ENCODE measurements at places on chromosomes 1 and 21.

- DNase-seq: no peak
These were observed 13.2 kb upstream of the GBP5 start for GRCh38 chr1:89285745-89286380.

DNA sequence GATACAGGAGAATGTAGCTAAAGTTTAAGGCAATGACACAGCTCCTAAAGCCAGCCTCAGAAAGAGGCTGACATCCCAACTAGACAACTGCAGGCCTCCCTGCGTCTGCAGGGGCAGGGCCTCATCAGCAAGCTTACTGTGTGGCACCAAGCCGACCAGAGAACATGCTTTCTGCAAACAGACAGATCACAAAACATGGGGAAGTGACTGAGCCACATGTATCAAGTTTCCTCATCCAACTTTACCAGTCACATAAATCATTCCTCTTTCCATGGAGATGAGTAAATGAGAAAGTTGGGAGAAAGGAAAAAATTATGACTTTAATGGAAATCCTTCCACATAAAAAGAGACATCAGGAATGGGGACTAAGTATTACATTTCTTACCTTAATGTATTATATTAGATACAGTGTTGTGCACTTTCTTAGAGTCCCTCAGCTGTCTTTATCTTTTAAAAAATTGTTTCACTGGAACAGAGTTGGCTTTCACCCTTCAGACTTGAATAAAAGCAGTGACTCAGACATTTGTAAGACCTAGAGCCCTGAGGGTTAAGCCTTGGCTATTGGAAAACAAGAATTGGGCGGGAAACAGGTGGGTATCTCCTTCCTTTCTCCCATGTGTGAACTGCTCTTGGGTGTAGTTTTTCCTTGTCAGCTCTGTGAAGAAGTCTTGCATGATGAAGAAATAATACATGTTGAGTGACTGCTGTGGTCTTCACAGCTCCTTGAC, 305.7 kb upstream of the SNX7 start:
- DNase-seq: no peak

GRCh38 chr1:76252431-76252830, 177.9 kb downstream of the ST6GALNAC3 start:
- no peak for DNase-seq

- DNase-seq: no peak
These were observed 83.4 kb upstream of the KCNE2 start for GRCh38 chr21:34280389-34280795.

DNA sequence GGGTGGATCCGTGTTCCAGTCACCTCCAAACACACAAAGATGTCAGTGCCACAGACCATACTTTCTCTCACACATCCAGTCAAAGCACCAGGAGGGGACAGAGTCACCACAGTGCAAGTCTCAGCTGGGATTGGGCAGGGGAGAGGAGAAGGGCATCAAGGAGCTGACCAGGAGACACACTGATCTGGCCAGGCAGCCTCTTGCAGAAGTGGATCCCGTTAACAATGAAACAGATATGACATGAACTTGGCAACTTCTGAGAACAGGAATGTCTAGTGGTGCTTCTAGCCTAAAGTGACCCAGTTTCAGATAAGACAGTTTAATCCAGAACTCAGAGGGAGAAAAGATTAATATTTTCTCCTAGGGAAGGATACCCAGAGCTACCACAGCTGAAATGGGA, 71.0 kb downstream of the HIVEP3 start:
- no peak for DNase-seq
